NCI-H1417 treated with DMSO at 0.1 percent for 48 hours (cell line): ENCODE measurements at places on chromosomes 1 and 21.

GRCh38 chr21:46274797-46275390, 10.5 kb downstream of the MCM3AP start:
- no peak for DNase-seq

- DNase-seq = no peak
Observed at GRCh38 chr1:18203645-18204044, 96.0 kb downstream of the IGSF21 start.

DNA sequence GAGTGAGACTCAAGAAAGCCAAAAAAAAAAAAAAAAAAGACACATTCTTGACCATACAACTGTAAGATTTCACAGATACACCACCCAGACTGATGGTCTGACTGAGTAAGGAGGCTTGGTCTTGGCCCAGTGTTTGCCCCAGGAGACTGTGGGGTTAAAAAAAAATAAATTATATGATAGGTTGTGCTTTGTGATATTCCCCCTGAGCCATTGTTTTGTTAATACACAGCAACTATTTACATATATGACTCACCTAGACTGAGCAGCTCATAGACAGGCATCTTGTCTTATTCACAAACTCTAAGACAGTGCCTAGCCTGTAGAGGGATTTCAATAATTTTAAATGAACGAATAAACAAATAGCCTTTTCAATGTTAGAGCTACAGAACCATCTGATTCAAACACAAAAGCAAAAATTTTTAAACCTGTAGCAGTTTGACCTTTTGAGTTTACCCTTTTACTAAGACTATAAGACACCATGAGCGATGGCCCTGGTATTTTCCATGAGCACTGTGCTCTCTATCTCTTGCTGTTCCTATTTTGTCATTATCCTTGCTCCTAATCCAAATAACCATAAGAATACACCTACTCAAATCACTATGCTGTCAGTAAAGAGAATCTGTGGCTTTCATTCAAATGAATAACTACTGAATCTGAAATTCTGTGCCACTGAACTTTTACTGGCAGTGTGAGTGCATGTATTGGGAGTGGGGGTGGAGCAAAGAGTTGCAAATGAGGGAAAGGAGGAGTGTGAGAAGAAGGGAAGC, 199.4 kb upstream of the PTBP2 start:
- DNase-seq = no peak

DNA sequence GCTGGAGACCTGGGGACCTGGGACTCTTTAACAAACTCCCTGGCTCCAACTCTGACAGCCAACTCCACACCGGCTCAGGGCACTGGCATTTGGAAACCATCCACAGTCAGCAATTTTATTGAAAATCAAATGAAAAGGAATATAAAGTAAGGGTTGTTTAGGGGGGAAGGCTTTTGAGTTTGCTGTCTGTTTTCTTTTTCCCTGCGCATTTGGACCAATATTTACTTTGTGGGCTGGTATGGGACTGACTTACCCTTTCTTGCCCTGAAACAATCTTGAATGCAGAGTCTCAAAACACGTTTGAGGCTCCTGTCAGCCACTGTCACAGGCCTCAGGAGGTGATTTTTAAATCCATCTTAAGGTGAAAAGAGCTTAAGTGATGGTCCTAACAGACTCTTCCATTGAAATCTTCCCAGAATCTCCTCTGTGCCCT, 15.4 kb upstream of the EFHD2 start:
- no peak for DNase-seq

DNA sequence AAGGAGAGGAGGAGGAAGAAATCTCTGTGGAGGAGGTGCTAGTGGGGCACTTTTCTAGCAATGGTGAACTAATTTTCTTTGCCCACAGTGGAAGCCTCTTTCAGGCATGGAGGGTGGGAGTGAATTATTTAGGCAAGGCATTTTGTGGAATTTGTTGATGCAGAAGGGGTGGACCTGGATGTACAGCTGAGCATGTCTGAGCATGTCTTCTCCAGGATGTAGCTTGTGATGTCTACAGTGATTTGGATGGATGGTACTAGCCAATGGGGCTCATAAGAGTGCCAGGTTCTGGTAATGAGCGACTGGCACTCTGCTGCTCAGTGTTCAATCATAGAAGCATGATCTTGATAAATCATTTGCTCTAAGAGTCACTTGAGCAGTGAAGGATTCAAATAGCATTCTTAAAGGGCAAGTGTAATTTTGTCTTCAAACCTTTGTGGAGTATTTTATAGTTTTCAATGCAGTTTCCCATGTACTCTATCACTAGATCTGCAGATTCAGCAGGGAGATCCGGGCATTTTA, 153.9 kb upstream of the LMO4 start:
- DNase-seq = no peak

GRCh38 chr1:82706741-82707140, 906.0 kb downstream of the ADGRL2 start:
- no peak for DNase-seq

DNA sequence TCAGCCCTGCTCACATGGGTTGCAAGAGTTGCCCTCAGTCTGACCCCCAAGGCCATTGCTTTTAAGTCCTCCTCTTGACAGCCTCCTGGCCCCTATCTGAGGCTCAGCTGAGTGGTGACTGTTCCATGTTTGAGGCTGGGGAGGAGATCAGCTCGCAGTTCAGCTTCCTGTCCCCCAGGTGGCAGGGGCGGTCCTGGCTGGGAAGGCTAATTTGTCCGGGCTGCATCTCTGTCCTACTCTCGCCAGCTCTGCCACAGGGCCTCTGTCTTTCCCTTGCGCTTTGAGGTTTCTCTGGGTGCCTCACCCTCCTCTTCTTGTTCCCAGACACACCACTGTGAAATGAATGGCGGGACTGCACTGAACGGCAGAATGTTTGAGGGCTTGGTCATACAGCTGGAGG, 157.3 kb downstream of the KCNJ6 start:
- DNase-seq = no peak

DNA sequence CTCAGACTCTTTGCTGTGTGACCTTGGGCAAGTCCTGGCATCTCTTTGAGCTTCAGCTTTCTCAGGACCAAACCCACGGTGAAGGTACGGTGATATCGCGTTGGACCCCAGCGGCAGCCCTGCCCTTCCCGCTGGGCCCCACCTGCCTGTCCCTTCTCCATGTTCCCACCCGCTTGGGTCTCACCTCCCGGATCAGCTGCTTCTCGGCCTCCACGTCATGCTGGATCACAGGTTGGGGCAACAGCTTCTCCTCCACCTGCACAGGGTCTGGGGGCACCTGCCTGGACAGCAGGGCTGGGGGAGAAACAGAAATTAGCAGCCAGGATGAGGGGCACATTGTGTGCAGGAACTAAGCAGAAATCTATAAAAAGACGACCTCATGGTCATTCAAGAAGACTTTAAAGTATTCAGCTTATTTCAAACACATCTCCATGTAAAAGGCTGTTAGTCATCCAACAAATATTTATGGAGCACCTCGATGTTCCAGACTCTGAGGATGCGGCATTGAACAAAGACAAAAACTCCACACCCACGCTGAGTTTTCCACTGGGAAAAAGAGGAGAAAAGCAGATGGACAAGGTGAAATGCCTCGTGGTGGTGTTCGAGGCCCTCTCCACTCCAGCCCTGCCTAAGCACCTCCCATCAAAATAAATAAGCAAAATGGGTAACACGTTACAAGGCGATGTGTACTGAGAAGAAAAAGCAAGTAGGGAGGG, 19.5 kb downstream of the KIF17 start:
- no peak for DNase-seq

GRCh38 chr1:230925608-230926007, 53.1 kb downstream of the TTC13 start:
- DNase-seq = no peak

DNA sequence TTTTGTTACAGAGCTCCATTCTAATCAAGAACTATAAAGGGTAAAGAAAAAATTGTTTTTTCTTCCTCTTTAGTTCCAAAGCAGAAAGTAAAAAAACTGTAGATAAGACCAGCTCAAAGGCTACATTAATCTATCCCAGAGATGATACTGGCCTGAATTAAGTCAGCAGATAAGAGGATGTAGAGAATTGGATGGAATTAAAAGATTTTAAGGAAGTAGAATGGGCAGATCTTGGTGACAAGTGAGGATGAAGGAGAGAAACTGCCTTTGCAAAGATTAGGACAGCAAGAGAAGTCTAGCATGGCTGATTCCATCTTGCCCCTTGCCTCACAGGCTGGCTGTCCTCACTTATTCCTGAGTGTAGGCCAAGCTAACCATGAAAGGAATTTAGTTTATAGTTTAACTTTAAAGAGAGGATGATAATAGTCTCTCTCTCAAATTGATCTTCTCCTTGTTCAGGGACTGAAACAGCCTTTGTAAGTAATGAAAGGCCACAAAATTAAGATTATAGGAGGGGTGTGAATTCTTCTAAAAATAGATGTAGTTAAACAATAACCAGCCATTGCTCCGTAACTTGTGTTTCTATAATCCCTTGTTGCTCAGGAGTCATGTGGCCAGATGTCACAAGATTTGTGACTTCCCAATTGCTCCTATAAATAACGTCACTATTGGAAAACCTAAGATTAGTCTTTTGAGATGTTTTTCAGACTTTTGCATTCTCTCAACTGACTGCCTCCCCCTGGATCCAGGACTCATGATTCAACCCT, 265.0 kb upstream of the USP24 start:
- DNase-seq = no peak

DNA sequence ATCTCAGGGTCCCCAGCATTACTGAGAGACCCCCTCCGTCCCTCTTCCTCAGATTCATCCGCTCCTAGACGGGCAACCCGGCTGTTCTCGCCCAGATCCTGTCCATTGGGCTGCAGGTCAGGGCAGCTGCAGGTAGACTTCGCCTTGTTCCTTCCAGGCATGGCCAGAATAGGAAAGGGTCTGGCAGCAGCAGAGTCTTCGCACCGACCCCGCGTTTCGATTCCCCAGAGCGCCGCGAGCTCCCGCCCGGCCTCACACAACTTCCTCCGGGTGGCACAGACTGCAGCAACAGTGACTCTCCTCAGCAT, 265 bp downstream of the NRDC start:
- DNase-seq = peak; percentile 47

- no peak for DNase-seq
Observed at GRCh38 chr1:211829343-211830054, 1.1 kb downstream of the LPGAT1 start.

- no peak for DNase-seq
Observed at GRCh38 chr1:176517484-176517883, 54.5 kb downstream of the PAPPA2 start.

GRCh38 chr1:240792915-240793529, 181.1 kb upstream of the GREM2 start:
- no peak for DNase-seq

GRCh38 chr1:217614200-217614712, 16.6 kb downstream of the GPATCH2 start:
- DNase-seq = no peak

DNA sequence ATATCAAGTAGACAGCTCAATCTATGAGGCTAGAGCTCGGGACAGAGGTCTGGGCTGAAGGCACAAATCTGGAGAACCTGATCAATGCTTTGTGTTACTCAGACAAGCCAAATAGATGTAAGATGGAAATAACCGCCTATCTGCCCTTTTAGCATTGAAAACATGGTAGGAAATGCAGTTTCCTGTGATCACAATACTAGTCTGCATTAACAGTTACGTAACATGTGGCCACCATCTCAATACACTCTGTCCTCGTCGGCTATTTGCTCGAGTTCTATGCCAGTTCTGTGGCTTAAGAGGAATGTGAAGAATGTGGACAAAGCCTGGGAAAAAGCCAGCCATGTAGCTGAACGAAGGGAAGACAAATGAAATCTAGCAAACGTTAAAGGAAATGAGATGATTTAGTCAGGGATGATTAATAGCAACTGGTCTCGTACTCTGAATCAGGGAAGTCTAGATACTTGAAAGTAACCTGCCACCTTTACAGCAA, 73.3 kb downstream of the HSF2BP start:
- no peak for DNase-seq

GRCh38 chr1:69834336-69834735, 266.6 kb downstream of the LRRC7 start:
- DNase-seq = no peak

GRCh38 chr1:11929849-11930248, 3.6 kb upstream of the KIAA2013 start:
- DNase-seq = no peak

DNA sequence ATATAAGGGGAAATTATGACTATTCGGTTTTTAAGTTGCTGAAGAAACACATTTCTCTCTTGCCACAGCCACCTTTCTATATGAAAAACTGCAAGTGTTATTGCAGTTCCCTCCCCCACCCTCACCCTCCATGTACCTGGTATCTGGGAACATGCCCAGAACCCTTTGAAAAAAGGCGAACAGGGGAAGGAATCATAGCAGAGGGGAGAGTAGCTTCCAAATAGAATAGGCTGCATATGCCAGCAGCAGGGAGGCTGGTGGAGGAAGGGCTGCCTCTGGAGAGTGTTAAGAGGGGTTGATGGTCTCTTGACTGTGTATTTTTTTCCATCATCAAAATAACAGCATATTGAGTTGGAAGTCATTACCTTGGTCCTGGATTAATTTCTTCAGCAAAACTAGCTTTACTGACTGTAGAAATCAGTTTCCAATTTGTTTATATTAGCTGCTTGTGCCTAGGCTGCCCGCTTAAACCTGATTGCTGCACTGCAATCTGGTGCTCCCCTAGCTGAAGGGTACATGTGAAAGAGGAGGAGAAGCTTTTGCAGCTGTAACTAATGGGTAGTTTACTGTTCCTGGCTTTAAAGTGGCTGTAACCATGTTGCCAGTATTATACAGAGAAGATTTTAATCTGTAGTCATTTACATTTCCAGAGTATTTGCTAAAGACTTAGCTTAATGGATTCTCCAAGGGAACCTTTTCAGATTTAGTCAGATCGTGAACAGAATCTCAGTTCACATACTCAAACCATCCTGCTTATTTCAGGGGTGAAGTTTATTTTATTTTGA, 22.7 kb downstream of the AHCYL1 start:
- DNase-seq = no peak

DNA sequence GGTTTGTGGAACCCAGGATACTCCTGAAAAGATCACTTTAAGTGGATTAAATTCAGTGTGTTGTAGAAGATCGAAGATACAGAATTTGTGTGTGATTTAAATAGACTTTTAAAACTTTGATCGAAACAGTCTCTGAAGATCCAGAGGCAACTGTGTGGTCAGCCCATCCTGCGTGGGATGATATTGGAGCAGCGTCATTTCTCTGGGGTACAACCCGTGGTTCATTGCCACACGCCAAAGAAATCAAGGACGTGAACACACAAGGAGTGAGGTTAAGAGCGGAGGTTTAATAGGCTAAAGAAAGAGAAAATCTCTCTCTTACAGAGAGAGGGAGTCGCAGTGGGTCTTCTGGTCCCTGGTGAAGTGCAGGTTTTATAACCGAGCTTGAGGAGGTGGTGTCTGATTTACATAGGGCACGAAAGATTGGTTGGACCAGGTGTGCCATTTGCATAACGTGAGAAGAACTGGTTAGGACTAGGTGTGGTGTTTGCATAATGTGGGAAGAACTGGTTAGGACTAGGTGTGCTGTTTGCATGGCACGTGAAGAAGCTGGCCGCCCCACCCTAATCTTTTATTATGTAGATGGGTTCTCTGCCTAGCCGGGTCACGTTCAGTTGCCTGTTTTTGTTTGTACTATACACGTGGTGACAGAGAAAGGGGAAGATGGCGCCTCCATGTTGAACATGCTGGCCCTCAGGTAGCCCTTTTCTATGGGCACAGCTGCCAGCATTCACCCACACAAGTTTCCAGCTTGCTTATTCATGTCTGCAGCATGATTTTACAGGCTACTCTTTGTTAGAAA, 82.3 kb downstream of the ADSS2 start:
- no peak for DNase-seq
